Activated naive CD4-positive, alpha-beta T cell treated with anti-CD3 and anti-CD28 coated beads for 36 hours (primary cell): ENCODE measurements at places on chromosomes 3 and 15. TPM values are rescaled to one million over a fixed set of nuclear protein-coding genes. Genes with fewer than 3 reads are reported as not detected.

Gene TPRG1
- total RNA-seq = 1.0 TPM

Gene DNAH12
- total RNA-seq = 0.05 TPM

Gene SERINC4
- 0.14 TPM for total RNA-seq

Gene TM6SF1
- 3.4 TPM for total RNA-seq

Gene FGD5
- total RNA-seq = not detected

Gene MRAS
- 0.52 TPM for total RNA-seq

Gene HYAL2
- total RNA-seq = 1.5 TPM
